ENCODE measurements at places on chromosomes 1 and 21.

GRCh38 chr1:202014915-202015661 is 4.7 kb downstream of the ELF3 start:
- no peak for DNase-seq

DNA sequence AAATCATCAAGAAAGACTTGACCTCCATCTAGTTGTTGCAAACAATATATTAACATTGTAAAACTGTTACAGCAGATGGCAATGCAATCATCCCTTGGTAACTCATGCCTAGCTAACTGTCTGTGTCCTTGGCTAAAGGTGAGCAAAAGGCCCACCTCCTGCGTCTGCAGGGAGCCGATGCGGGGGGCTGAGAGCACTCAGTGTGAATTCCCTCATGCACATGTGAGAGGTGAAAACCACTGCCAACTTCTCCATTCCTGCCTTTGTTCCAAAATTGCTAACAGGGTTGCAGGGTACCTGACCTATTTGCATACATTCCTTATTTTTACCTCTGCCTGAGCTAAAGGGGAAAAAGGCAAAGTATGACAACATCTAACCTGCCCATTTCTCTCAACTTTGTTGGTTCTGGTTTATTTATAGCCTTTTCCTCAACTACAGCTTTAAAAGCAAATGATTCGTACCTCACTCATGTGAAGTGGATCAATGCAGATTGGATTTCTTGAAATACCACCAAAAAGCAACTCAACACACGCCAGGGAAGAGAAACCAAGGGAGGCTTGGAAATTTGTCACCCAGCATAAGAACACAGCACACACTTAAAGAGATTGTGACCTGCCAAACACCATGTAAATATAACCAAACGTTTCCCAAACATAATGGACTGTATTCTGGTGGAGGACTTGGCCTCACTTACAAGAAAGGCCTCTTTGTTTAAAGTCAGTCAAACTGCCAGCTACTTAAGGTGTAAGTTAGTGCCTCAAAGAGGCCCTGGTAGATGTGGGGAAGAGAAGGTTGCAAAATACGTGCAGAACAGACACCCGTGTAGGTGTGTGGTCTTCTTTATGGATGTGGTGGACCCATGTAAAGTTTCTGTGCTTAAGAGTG is 651.0 kb downstream of the SMYD3 start:
- no peak for DNase-seq

DNA sequence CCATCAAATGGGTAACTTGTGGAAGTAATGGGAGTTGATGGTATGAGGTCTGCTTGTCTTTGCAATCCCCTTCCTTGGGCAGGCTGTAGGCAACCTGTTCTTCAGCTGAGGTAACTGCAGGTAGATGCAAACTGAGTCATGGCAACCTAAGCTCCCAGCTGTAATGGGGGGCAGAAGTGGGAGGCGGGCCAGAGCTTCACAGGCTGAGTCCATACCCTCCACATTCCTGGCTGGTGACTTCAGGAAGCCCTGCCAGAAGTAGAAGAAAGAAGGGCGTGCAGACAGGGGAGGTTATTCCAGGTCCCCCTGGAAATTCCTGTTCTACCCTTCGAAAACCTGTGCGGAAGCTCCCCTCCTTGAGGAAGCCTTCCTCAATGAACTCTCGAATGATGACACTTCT is 44.9 kb downstream of the ARHGEF11 start:
- no peak for DNase-seq

DNA sequence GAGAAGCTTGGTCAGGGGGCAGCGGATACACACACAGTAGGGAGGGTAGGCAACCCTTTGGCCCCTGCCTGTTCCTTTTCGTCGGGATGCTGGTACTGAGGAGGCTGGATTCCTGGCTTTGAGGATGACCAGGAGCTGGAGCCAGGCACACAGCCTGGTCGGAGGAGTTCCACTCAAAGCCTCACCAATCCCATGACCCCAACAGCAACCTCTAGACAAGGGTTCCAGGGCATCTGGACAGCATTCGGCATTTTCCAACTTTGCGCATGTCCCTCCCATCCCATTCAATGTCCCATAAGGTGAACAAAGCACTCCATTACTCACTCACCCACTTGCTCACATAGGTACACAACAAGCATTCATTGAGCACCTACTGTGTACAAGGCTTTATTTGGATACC is 42.6 kb upstream of the HMGB4 start:
- DNase-seq, result no peak

DNA sequence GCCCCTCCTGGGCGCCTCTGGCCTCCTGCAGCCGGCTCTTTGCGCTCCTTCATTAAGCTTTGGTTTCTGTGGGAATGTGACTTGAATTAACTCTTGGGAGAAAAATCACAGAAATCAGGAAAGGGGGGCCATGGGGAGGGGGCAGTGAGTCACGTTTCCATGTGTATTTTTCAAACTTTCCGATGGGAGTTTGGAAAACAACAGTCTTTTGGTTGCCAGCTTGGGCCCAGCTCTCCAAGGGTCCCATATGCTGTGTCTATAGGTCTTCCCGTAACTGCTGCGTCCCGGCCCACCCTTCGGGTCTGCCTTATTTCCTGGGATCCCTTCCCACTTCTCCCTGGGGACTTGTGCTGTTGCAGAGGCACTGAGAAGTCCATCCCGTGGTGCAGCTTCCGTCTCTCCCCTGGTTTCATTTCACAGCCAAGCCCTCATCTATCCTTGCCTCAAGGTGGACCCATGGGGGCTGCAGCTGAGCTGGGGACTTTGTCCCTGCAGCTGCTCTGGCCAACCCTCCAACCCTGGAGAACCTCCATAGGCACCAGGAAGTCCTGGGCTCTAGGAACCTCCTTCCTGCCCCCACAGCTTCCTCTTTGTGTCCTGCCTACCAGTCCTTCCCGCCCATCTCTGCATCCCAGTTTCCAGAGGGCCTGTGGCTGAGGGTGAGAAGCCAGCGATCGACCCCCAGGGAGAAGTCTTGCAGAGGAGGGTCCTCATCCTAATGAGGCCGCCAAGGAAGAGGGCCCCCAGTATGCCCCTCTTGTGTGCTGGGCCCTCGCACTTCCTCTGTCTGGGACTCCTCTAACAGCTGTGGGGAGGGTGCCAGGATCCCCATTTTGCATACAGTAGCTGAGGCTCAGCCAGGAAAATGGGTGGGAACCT is 11.6 kb upstream of the LMNA start:
- DNase-seq, result peak; percentile 73

- DNase-seq, result no peak
These were observed 66.1 kb downstream of the SKI start for GRCh38 chr1:2294033-2294724.

DNA sequence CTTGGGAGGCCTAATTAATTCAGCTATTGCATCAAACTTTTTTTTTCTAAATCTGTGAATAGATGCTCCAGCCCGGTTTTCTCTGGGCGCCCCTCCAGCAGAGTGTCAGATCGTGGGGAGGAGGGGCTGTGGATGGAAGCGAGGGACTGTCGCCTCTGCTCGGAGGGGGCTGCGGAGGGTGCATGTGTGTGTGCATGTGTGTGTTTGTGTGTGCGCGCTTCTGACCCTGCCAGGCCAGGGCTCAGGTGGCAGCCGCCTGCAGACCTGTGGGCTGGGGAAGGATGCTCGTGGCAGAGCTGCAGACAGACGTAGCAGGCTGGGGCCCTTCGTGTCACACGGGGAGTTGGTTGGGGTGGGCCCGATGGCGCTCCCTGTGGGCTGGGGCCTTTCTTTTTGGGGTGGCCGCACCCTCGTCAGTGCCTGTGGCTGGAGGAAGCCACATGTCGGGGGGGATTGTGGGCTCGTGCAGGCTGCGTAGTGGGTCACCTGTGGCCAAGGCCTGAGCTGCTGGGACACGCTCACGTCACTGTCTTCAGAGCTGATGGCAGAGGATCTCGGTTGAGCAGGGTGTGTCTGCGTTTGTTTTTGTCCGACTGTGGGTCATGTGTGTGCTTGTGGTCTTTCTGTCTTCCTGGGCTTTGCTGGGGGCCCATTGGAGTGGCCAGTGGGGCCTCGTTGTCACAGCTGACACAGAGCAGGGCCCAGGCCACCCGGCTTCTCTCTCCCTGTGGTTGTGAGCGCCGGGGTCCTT is 2.8 kb downstream of the SKI start:
- no peak for DNase-seq

DNA sequence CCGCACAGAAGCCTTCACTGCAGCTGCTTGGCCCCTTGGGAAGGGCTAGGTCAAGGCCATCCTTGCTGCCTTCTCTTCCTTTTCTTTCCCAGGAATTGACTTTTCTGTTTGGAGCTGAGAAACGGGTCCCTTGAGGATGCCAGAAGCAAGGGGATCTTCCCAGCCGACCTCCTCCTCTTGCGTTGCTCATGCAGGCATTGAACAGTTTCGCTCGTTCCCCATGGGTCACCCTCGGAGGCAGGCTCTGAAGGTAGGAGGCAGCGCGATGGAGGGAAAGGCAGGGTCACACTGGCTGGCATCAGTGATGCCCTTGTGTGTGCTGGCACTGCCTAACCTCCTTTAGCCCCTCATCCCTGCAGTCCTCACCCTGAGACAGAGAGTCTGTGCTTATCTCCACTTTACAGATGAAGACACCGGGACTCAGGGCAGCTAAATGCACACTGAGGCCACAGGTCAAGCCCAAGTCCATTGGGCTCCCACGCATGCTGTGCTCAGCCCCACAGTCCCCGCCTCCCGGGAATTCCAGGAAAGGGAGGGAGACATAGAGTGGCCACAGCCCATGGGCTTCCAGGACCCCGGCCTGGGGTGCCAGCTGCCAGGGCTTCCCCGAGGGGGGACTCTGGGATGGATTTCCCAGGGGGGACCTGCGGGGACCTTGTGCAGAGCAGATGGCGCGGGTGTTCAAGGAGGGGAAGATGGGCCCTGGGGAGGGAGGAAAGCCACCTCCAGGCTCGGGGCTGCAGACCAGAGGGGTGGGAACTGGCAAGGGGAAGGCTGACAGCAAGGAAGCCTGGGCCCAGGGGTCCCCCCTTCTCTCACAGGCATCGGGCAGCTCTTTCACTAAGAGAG is 90.2 kb downstream of the SPSB1 start:
- no peak for DNase-seq

- DNase-seq, result no peak
These were observed 146.8 kb upstream of the NRIP1 start for GRCh38 chr21:15211491-15212133.

DNA sequence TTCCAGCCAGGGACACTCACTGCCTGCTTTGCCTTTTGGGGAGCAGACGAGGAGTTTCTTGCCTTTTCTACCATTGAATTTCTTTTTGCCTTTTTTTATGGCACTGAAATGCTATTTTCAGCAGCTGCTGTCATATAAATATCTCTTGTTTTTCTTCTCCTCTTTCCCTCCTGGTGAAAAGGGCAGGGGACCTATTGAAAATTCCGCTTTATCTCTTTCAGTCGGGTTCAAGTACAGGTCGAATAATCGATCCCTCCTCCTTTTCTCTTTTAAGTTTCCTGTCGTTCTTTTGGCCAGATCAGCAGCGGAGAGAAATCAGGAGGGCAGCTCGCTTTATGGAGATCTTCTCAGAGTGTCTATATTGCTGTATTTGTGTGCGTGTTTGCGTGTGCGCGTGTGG is 67.4 kb upstream of the CASZ1 start:
- no peak for DNase-seq

- DNase-seq, result no peak
These were observed 88.0 kb downstream of the APP start for GRCh38 chr21:26082549-26082948.

DNA sequence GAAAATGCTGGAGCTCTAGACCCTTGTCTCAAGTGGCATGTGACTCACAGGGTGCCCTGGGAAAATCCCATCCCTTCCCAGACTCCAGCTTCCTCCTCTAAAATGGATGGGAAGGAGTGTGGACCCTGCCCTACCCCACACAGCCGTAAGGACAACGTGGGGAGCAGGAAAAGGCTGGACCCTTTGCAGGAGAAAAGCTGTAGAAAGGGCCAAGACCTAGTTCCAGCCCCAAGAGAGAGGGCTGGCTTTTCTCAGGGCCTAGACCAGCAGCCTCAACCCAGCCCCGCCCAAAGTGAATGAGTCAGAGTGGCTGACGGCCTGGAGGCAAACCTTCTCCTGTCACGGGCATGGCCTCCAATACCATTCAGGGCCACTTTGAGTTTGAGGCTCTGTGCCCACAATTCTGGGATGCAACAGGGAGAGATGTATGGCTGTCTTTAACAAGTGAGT is 1.1 kb downstream of the LAMB3 start:
- peak; percentile 76 for DNase-seq

- DNase-seq, result no peak
These were observed 505.2 kb downstream of the SMYD3 start for GRCh38 chr1:246001837-246002230.

DNA sequence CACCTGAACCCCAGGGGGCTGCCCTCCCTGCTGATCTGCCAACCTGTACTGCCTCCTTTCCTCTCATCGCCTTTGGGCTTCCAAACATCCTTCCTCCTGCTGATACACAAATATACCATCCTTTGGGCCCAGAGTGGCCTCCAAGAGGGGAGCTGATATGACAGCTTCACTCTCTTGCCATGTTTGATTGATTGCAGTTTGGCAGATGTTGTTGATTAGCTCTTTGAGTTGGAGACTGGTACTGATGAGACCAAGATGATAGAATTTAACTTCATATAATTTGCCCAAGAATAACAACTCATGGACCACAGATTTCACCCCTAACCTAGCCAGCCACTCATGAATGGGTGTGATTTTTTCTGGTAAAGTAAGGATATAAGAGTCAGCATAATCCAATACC is 227.8 kb downstream of the HHAT start:
- no peak for DNase-seq

GRCh38 chr1:156963621-156964020 is 43.2 kb downstream of the LRRC71 start:
- DNase-seq, result no peak

DNA sequence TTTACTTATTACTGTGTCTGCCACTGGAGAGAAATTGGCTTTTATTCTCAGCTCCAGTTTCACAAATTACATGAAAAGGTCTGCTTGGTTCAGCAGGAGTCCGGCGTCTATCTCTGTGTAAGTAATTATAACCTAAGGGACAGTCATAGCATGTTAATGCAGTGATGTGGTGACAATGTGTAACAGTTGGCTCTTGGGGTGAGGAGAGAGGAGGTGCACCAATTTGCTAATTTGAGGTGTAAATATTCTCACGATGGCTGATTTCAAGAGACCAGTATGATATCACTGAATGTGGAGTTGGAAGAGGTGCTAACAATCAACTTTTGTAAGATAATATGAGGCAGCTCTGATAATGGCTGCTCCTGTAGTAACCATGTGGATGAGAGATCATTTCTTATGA is 86.1 kb downstream of the CTH start:
- no peak for DNase-seq

GRCh38 chr1:41735631-41736260 is 183.0 kb downstream of the HIVEP3 start:
- DNase-seq, result no peak

- no peak for DNase-seq
These were observed 98.4 kb upstream of the WNT4 start for GRCh38 chr1:22241250-22241649.

DNA sequence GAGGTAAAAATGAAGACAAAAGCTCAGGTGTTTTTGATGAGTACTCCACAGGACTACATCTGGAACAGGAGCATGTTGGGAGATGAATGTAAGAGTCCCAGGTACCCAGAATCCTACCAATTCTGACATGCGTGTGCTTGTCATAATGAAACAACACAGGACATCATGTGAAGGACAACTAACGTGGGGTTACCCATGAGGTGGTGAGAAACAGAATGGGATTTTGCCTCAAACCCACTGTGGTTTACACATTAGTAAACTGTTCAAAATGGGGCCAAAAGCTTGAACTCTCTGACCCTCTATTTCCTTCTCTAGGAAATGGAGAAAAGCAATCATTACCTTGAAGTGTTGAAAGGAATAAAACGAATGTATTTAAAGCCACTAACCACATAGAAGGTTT is 266.2 kb downstream of the RGS7 start:
- no peak for DNase-seq

Measured in astrocyte of the spinal cord (primary cell).